ENCODE measurements at places on chromosomes 11 and 22. TPM values are rescaled to one million over a fixed set of nuclear protein-coding genes. Genes with fewer than 3 reads are reported as not detected.

Gene OR52N2
- not detected for total RNA-seq

Gene CASP5
- total RNA-seq = not detected

Gene NCAM1
- 21.7 TPM for total RNA-seq

Gene HBB
- not detected for total RNA-seq

- no peak overlapping the region for H3K4me3 ChIP-seq
- H3K36me3 ChIP-seq = no peaks in the 10 kb centered on the region
- H3K4me1 ChIP-seq = peaks cover 19% of the 10 kb centered on the region
- H3K27ac ChIP-seq = no peak overlapping the region
These were observed 3.7 kb downstream of the VSIG10L2 start for GRCh38 chr11:125949271-125950177.

- no peak overlapping the region for H3K4me3 ChIP-seq
- H3K27me3 ChIP-seq = no peaks in the 10 kb centered on the region
- DNase-seq = no peak
- H3K27ac ChIP-seq = no peak overlapping the region
These were observed 27.8 kb downstream of the MORC2 start for GRCh38 chr22:30940685-30941362.

GRCh38 chr11:87198266-87198881, 160.6 kb downstream of the TMEM135 start:
- no peak overlapping the region for H3K4me3 ChIP-seq
- no peaks in the 10 kb centered on the region for H3K4me1 ChIP-seq
- no peaks in the 10 kb centered on the region for H3K27me3 ChIP-seq
- peaks cover 3% of the 10 kb centered on the region for H3K36me3 ChIP-seq

Data from type B pancreatic cell (in vitro differentiated cells).